ENCODE measurements at places on chromosomes 5 and 9. TPM values are rescaled to one million over a fixed set of nuclear protein-coding genes. Genes with fewer than 3 reads are reported as not detected.

DNA sequence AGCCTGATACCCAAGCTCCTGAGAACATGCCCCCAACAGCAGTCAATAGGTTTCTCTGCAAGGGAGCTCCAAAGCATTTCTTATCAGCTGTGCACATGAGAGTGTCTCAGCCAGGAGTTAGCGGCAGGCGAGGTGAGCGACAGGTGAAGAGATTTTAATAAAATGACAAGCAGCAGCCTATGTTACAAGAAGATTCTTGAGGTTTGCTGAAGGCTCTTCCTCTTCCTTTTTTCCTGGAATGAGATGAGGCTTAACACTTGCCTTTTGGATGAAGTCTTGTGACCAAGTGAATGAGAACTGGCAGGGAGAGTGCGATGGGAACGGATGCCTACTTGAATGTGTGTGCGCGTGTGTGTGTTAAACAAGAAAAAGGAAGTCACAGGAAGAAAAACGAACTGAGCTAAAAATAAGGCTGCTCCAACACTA lies 76.1 kb downstream of the SHB start:
- H3K27ac ChIP-seq = no peak overlapping the region
- peaks cover 6% of the 10 kb centered on the region for H3K36me3 ChIP-seq
- DNase-seq = no peak
- H3K4me1 ChIP-seq = peaks cover 79% of the 10 kb centered on the region

Gene TAF11L5
- not detected for total RNA-seq

Gene TRIM41
- 46.2 TPM for total RNA-seq

GRCh38 chr5:56569076-56569475 lies 246.3 kb upstream of the MAP3K1 start:
- DNase-seq = no peak
- H3K27me3 ChIP-seq = no peaks in the 10 kb centered on the region
- H3K36me3 ChIP-seq = no peaks in the 10 kb centered on the region
- no peak overlapping the region for H3K4me3 ChIP-seq
- H3K27ac ChIP-seq = no peak overlapping the region

Gene MAMDC4
- 7.9 TPM for total RNA-seq

GRCh38 chr9:752201-752600 lies 89.3 kb upstream of the DMRT1 start:
- no peak for DNase-seq
- no peak overlapping the region for H3K4me3 ChIP-seq
- no peak overlapping the region for H3K27ac ChIP-seq
- H3K27me3 ChIP-seq = no peaks in the 10 kb centered on the region
- peaks cover 4% of the 10 kb centered on the region for H3K36me3 ChIP-seq

DNA sequence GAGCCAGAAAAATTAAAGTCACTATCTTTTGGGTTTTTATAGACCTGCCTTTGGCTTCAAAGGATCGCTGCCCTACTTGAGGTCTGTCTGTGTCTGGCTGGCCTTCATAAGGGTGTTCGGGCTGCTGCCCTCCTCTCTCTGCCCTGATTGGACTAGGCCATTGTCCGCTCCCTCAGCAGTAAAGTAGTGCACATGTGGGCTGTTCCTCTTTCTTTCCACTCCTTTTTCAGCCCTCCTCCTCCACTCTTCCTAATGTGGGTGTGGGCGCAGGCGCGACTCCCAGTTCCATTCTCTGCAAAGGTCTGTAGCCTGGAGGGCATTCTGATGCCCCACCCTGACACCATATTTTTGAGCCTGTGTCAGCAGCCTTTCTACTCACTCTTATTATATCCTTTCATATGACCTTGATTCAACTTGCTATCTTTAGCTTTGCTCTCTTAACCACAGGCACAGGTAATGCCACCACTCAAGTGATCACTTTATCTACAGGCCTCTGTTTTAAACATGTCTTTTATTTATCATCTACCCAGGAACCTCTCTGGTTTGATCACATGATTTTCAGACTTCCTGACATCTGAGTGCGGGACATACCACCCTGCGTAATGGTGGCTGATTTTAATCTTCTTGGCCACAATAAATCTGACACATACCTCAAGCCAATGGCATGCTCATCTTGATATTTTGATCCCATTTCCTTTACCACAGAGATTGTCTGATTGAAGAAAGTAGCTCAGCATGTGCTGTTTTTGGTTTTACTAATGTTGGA lies 144.5 kb downstream of the AOPEP start:
- H3K4me3 ChIP-seq = no peak overlapping the region
- no peak for DNase-seq
- H3K27me3 ChIP-seq = no peaks in the 10 kb centered on the region
- H3K27ac ChIP-seq = no peak overlapping the region
- H3K36me3 ChIP-seq = no peaks in the 10 kb centered on the region
- H3K4me1 ChIP-seq = peaks cover 16% of the 10 kb centered on the region

DNA sequence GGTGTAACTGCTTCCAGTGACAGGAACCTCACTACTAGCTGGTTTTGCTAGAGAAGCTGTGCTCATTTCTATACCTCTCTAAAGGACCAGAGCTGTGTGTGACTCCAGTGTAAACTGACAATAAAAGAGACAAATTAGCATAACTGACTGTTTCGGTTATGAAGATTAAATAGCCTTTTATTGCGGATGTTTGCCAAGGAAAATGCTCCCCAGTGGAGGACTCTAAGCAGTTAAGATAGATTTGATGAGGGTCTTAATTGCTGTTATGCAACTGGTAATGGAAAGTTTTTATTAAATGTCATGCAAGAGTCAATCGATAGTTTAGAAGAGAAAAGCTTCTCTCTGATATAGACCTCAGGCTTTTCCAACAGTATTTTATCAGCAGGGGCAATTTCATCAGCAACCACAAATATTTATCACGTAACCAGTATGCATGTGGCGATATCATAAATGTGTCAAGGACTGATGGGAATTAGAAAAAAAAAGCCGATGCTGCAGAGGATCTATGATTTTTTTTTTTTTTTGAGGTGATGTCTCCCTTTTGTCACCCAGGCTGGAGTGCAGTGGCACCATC lies 275.2 kb upstream of the DMAC1 start:
- no peaks in the 10 kb centered on the region for H3K36me3 ChIP-seq
- no peaks in the 10 kb centered on the region for H3K27me3 ChIP-seq
- H3K4me3 ChIP-seq = no peak overlapping the region
- H3K27ac ChIP-seq = no peak overlapping the region
- no peak for DNase-seq

DNA sequence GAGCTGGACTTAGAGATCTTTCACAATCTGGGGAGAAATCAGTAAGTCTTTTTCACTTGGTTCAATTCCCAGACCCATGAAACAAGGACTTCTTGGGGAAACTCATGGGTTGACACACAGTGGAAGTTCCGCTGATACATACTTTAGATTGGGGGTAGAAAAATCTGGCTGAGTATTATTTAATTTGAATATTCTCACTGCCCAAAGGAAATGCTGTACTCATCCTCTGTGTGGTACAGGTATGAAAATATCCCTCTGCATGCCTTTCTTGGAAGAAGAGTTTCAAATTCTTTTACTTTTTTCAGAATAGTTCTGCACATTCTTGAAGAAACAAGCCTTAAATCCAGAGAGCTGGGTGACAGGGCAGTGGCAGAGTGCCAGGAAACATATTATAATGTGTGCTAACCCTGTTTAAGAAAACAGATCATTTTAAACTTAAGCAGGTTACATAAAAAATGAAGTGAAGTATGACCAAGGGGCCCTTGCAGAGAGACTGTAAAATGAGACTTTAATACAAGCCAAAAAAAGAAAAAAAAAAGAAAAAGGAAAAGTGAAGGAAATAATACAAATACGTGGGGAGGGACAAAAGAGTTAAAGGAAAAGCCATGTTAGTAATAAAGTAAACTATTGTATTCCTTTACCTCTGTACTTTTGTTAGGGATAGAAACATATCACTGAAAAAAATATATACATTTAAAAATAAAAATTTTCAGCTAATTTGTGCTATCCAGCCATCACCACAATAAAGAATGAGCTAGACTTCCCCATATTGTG lies 173.4 kb upstream of the NR3C1 start:
- H3K4me3 ChIP-seq = no peak overlapping the region
- no peaks in the 10 kb centered on the region for H3K27me3 ChIP-seq
- H3K4me1 ChIP-seq = peaks cover 58% of the 10 kb centered on the region
- no peaks in the 10 kb centered on the region for H3K36me3 ChIP-seq

Gene RHOBTB3
- total RNA-seq = 0.97 TPM

Gene GDF9
- total RNA-seq = 1.2 TPM

GRCh38 chr9:86408121-86408520 lies 53.9 kb upstream of the TUT7 start:
- H3K36me3 ChIP-seq = no peaks in the 10 kb centered on the region
- H3K27me3 ChIP-seq = no peaks in the 10 kb centered on the region
- DNase-seq = no peak
- no peak overlapping the region for H3K4me3 ChIP-seq
- 0 out of 2 replicates have a peak, but pooled peaks cover 5% of the 10 kb centered on the region for H3K4me1 ChIP-seq
- no peak overlapping the region for H3K27ac ChIP-seq

DNA sequence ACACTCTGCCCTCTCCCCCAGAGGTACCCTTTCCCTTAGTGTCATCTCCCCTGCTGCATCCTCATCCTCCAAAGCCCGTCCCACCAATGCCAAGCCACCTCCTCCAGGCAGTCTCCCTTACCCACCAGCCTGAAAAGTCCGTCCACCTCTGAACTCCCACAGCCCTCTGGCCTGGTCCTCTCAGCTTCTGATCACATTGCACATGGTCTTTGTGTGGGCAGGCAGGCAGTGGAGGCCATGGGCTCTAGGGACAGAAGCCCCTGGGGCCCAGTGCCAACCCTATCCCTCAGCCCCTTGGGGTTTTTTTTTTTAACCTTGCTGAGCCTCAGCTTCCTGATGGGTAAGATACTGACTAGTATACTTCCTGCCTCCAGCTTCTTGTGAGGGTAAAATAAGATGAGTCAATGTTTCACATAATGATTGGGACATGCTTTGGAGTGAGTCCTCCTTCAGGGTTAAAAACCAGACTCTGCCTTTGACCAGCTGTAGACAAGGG lies 19.4 kb downstream of the CSF1R start:
- no peak overlapping the region for H3K27ac ChIP-seq
- no peaks in the 10 kb centered on the region for H3K36me3 ChIP-seq
- peaks cover 28% of the 10 kb centered on the region for H3K4me1 ChIP-seq
- H3K27me3 ChIP-seq = no peaks in the 10 kb centered on the region
- H3K4me3 ChIP-seq = no peak overlapping the region

DNA sequence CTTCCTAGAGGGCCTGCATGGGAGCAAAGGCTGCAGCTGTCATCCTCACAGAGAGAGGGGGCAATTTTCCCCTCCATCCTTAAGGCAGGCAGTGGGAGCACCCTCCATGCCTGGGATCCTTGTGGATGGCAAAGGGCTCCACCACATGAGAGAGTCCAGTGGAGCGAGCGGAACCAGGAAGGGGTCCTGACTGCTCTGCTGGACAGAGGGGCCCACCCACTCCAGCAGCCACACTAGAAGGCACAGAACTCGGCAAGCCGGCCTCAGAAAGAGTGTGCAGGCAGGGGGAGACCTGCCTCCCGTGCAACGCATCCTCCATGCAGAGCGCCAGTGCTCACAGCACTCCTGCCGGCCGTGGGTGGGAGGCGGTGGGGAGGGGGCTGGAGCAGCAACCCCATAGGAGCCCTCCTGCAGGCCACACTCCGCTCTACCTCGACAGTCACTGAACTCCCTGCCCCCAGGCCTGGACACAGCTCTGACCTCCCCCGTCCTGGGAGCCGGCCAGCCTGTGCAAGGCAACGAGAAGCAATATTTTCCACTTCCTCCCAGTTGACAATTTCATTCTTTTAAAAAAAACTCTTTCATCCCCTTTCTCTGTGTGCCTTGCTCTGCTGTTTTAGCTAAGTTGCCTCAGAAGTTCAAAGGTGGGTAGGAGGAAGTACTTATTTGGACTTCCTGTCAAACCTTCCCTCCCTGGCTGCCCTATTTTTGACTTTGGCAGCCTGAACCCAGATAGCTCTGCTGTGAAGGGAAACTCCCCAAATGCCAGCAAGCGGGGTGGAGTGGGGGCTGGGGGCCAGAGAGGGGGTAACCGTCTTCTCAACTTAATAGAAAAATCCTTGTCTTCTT lies 5.3 kb upstream of the LCP2 start:
- DNase-seq = peak; percentile 75
- no peaks in the 10 kb centered on the region for H3K27me3 ChIP-seq
- H3K4me3 ChIP-seq = peak overlapping the region; percentile 40
- no peaks in the 10 kb centered on the region for H3K36me3 ChIP-seq
- peaks cover 43% of the 10 kb centered on the region for H3K4me1 ChIP-seq
